ENCODE measurements at places on chromosomes 7 and 10. TPM values are rescaled to one million over a fixed set of nuclear protein-coding genes. Genes with fewer than 3 reads are reported as not detected.

The ING3 gene
- 16.6 TPM for total RNA-seq

- DNase-seq, result peak; percentile 94
Observed at GRCh38 chr7:129829737-129830631, 122.8 kb downstream of the UBE2H start.

The C7orf33 gene
- not detected for total RNA-seq

DNA sequence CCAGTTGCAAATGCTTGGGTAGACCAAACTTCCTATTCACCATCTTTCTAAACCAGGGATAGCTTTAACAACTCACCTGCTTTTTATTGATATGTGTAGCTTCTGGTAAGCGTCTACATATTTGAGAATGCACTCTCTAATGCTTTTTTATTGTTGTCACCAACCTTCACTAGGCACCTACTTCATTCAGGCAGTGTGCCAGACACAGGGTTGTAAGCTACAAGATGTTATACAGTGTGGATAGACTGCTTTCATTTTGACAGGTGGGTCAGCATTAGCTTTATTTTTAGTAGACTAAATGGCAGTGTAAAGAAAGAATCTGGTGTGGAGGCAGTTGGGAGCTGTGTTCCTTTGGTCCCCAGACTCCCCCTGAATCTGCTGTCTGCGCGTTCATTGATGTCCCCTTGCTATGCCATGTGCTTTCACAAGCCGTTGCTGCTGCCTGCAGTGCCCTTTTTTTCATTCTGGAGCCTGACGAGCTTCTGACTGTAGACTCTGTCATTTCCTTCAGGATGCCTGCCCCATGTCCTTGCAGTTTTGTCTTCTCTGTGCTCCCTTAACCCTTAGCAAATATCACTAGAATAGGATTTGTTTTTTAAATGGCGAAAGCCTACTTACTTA, 32.1 kb downstream of the NRF1 start:
- DNase-seq, result no peak

DNA sequence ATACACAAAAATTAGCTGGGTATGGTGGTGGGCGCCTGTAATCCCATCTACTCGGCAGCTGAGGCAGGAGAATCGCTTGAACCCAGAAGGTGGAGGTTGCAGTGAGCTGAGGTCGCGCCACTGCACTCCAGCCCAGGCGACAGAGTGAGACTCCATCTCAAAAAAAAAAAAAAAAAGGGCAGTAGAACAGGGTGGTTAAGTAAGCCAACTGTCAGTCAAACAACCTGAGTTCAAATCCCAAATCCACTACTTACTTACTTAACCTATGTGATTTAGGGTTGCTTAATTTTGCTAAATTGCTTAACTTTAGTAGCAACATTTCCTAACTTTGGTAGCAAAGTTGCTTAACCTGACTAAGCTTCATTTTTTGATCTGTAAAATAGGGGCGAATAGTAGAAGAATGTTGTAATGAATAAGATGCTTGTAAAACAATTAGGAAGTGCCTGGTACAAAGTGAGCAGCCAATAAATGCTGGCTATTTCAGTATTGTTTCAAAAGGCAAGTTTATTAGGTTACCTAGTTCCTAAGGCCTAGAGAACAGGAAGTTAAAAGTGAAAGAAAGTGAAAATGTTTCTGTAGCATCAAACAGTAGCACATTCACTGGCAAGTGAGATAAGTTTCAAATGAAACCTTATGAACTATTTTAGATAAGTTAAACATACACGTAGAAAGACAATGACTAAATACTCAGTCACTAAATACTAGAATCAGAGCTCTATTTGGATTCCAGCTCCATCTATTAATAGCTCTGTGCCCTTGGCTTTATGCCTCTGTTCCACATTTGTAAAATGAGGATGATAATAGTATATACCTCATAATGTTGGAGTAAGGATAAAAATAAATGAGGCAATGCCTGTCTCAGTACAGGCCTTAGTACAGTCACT, 64.3 kb downstream of the HOXA1 start:
- peak; percentile 47 for DNase-seq

The PIP gene
- total RNA-seq, result 11.3 TPM

- no peak for DNase-seq
Observed at GRCh38 chr10:76969366-76969948, 668.2 kb downstream of the KCNMA1 start.

GRCh38 chr10:69952069-69952800, 100.4 kb upstream of the MACROH2A2 start:
- DNase-seq, result no peak

DNA sequence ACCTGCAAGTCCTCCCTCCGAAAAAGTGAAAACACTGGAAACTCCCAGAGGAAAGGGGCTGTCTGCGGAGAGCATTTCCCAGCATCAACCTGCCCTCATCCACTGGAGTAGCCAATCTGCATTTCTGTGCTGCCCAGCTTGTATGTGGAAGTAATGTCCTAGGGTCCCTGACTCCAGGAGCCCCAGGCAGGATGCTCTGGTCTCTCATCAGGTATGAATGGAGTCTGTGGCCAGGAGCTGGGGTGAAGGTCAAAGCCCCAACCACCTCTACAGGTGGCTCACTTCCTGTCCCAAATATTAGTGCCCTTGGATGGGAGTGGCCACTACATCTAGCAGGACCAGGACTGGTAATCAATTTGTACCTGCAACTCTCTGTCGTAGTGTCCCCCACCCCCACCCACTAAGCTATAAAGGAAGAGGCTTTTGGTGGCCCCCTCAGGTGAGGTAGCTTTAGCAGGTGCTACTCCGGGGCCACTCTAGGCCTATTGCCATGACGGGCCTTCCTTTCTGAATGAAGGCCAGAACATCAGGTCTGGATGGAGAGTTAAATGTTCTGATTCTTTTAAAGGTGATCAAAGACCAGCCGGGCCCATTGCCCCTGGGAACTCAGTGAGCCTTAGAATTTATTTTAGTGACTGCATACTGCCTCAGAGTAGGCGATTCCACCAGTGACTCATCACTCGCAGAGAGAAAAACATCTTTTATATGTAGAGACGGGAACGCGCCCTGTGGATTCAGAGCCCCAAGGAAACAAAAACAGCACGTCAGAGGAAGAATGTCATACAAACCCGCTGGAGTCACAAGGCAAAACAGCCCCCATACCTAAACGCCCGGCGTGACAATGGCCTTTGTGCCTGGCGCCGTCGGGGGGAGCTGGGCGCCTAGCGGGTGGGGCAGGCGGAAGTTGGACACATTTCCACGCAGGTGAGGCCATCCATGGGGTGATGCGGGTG, 13.0 kb downstream of the EN2 start:
- no peak for DNase-seq

- no peak for DNase-seq
Observed at GRCh38 chr7:101614098-101614938, 14.8 kb downstream of the MYL10 start.

The SEMA3D gene
- 18.1 TPM for total RNA-seq

DNA sequence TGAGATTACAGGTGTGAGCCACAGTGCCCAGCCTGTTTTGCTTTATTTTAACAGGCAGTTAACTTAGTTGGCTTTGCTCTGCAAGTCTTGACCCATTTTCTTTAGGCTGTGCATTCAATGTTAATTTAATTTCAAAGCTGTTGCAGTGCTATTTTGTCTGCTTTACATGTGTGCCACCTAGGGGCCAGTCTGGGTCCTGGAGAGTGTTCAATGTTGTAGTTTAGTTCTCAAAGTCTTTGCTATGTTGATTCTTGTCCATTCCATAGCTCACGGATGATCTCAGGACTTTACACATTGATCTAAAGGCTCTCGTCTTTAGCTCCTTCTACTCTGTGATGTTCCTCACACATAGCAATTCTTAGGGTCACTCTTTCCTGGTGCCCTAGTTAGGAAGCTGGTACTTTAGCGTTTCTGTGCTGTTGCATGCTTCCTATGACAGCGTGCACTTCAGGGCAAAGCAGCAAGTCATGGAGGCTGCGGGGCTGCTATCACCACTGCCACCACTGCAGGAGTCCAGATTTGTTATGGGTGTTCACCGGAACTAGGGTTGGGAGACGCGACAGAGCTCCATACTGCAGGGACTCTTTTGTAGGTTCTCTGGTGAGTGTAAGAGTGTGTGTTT, 16.4 kb upstream of the ABCA13 start:
- peak; percentile 8 for DNase-seq

DNA sequence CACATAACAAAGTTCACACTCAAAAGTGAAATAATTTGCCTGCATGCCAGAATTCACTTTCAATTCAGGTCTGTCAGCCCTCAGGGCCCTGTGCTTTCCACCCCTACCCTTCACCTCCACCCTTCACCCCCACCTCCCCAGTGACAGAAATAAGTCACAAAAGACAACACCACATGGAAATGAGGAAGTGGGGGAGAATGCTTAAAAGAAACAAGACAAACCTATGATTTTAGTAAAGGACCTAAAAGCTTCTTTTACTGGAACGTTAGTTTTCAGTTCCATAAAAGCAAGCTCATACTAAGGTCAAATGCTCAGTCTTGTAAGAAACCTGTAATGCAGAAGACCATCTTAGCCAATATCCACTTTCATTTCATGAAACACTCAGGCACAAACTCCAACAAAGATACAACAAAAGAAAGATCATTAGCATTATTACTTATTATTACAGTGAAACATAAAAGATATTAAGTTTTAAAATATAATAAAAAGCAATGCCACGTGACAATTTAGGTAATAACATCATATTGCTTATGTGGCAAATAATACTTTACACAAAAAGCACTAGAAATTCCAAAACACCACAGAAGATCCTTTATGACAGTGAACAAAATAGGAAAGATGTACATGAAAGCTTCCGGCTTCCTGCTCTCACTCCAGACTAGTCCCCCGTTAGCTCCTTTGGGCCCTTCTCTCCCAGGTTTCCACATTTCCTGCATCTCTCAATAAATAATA, 112.1 kb downstream of the LMBR1 start:
- no peak for DNase-seq

- DNase-seq, result no peak
Observed at GRCh38 chr10:45373003-45373575, 927 bp upstream of the ALOX5 start.

DNA sequence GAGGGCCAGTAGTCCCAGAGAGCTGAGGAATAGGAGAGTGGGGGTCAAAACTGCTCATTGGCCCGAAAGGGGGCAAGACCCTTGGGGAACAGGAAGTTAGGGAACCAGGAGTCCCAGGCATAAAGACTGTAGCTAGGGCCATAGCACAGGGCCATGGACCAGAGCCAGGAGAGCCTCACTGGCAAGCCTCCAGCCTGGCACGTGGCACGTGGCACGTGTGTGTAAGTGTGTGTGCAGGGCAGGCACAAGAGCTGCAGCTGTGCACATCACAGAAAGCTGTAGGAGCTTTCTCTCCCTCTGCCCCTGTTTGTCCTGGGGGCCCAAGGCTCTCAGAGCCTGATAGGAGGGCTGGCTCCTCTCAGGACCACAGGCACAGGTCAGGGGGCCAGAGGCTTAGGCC, 47.8 kb upstream of the SLF2 start:
- DNase-seq, result peak; percentile 73

DNA sequence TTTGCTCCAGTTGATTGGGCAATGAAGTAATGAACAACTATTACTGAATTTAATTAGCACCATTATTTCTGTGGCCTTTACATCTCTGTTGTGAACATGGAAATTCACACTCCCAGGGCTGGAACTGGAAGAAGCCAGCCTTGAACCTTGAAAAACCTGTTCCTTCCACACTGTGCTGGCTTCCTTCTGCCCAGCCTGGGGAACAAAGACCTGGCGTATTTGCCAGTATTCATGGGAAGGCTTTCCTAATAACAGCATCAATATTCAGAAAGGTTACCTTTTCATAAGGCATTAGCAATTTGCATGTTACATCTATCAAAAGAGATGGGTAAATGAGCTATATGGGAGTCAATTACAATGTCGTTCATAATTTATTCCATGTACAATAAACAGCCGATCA, 1.3 kb downstream of the C10orf90 start:
- DNase-seq, result no peak

The SERPINE1 gene
- total RNA-seq, result 5.4 TPM

- no peak for DNase-seq
Observed at GRCh38 chr7:15577600-15577999, 15.8 kb upstream of the AGMO start.

GRCh38 chr10:114694062-114694461, 36.0 kb upstream of the ABLIM1 start:
- no peak for DNase-seq

DNA sequence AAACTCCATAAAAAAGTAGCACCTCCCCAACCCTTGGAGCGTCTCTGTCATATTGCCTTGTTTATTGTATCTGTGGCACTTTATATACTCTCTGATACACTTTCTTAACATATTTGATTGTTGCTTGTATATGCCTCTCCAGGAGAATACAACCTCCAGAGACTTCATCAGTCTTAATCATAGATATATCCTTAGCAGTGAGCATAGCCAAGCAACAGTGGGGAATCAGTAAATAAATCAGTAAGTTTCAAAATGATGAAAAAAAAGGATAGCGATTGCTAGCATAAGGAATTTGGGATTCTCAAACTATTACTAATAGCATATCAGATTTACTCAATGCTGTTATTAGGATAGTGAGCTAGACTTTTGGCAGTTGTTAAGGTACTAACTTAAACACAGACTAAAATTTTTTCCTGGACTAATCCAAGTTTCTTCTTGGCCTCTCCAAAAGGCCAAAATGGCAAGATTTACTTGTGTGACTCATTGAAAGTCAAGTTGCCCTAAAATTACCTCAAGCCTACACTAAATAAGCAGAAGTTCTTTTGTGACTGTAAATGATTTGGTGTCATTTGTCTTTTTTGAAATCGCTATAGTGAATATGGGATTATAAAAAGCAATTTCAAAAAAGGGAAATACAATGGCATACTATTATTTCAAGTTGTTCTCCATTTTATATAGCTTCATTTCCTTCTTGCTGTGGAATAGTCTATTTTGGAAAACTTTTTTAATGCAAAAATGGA, 177.9 kb downstream of the CHN2 start:
- DNase-seq, result no peak

- DNase-seq, result no peak
Observed at GRCh38 chr7:137618748-137619147, 228.0 kb downstream of the DGKI start.

The COL1A2 gene
- total RNA-seq, result 4,115 TPM

DNA sequence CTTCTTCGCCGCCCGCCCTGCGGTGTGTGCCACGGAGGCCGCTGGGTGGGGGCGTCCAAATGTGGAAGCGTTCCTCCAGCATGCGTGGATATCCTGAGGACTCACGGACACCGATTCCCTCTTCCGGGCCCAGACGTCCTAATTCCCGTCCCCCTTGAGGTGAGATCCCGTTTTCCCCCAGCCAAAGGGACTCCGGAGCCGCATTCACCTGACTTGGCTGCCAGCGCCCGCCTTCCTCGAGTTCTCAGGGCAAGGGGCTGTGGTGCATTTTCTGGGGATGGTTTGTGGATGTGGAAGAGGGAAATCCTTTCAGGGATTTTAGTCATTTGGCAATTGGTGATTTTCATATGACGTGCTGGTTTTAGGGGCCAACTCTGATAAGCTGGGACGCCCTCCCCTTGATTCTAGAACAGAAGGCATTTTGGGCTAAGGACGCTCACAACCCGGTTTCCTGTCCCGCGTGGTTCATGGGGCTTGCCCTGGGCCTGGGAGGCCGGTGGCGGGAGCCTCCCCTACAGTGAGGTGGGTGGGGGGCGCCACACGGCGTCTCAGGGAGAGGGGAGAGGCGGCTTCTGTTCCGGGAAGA, 165.4 kb downstream of the ACTR3B start:
- DNase-seq, result no peak
